ENCODE measurements at places on chromosomes 4 and X. TPM values are rescaled to one million over a fixed set of nuclear protein-coding genes. Genes with fewer than 3 reads are reported as not detected.

GRCh38 chrX:150767045-150767395 is 73.8 kb downstream of the MTMR1 start:
- H3K27me3 ChIP-seq, result no peaks in the 10 kb centered on the region
- H3K4me3 ChIP-seq, result no peak overlapping the region

DNA sequence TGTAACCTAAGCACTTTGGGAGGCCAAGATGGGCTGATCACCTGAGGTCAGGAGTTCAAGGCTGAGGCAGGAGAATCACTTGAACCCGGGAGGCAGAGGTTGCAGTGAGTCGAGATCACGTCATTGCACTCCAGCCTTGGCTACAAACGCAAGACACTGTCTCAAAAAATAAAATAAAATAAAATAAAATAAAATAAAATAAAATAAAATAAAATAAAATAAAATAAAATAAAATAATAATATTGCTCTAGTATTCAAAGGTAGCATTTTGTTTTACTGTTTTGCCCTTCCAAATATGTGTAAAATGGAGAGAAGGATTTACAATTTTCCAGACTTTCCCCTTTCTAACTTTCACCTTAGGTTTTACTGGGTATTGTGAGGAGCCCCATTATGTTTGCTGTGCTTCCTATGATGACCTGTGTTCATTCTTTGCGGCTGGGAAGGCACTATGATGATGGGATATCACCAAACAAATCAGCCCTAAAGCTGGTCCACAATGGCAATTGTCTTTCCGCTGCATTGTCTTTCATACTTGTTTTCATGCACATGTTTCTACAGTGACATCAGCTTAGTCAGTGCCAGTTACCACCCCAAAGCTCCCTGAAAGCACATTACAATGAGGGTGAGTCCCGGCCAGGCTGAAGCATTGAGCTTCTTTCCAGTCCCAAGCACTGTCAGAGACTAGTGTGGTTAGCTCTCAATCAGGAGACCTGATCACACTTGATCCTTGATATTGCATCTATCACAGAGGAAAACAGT is 50.8 kb downstream of the DTHD1 start:
- H3K4me3 ChIP-seq, result no peak overlapping the region
- peaks cover 4% of the 10 kb centered on the region for H3K4me1 ChIP-seq
- H3K27ac ChIP-seq, result peak overlapping the region; percentile 49
- DNase-seq, result no peak
- no peaks in the 10 kb centered on the region for H3K27me3 ChIP-seq
- H3K36me3 ChIP-seq, result no peaks in the 10 kb centered on the region

GRCh38 chr4:8349664-8350236 is 80.2 kb downstream of the HTRA3 start:
- peaks cover 11% of the 10 kb centered on the region for H3K4me1 ChIP-seq
- no peak overlapping the region for H3K27ac ChIP-seq
- no peaks in the 10 kb centered on the region for H3K36me3 ChIP-seq
- H3K27me3 ChIP-seq, result peaks cover 10% of the 10 kb centered on the region
- no peak for DNase-seq

DNA sequence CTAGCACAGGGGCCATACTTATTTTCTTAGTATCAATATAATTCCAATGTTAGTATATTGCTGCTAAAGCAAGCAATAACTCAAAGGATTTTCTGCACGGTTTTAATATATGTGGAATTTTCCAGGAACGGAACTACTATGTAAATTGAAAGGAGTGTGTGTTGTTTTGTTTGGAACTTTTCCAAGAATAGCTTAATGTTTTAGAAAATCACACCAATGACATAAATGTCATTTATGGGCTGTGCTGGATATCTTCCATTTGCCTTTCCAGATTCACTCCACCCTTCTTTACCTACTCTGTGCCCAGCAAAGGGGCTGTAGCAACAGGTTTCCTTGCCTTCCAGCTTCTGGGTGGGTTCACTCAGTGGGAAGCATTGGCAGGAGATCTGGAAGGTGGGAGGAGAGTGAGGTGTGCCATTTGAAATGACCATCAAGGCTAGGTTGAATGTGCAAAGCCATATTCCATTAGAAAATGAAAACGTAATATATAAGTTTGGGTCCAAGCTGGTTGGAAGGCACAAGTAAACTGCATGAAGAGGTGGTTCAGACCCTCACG is 25.2 kb upstream of the ZFX start:
- no peaks in the 10 kb centered on the region for H3K27me3 ChIP-seq
- H3K27ac ChIP-seq, result no peak overlapping the region
- no peak overlapping the region for H3K4me3 ChIP-seq
- no peak for DNase-seq
- H3K4me1 ChIP-seq, result peaks cover 12% of the 10 kb centered on the region

GRCh38 chr4:82352825-82353366 is 20.9 kb downstream of the HNRNPD start:
- H3K27ac ChIP-seq, result peak overlapping the region; percentile 41
- H3K4me3 ChIP-seq, result no peak overlapping the region
- no peak for DNase-seq
- no peaks in the 10 kb centered on the region for H3K4me1 ChIP-seq
- H3K36me3 ChIP-seq, result peaks cover 45% of the 10 kb centered on the region
- H3K27me3 ChIP-seq, result no peaks in the 10 kb centered on the region

GRCh38 chrX:63349307-63349706 is 1.8 kb downstream of the SPIN4 start:
- no peaks in the 10 kb centered on the region for H3K36me3 ChIP-seq
- H3K27me3 ChIP-seq, result no peaks in the 10 kb centered on the region
- peaks cover 10% of the 10 kb centered on the region for H3K4me1 ChIP-seq
- H3K27ac ChIP-seq, result no peak overlapping the region

GRCh38 chr4:101153653-101154052 is 193.7 kb downstream of the PPP3CA start:
- H3K4me1 ChIP-seq, result peaks cover 16% of the 10 kb centered on the region
- H3K27me3 ChIP-seq, result peaks cover 2% of the 10 kb centered on the region
- no peak overlapping the region for H3K4me3 ChIP-seq

Gene CCNA2
- 27.3 TPM for total RNA-seq

Gene TMSB15A
- total RNA-seq, result 113 TPM

Gene EPGN
- not detected for total RNA-seq

Gene EXOSC9
- total RNA-seq, result 33.6 TPM

Gene PPP3CA
- total RNA-seq, result 22.5 TPM
